Osteocyte (in vitro differentiated cells): ENCODE measurements at places on chromosomes 12 and 14. TPM values are rescaled to one million over a fixed set of nuclear protein-coding genes. Genes with fewer than 3 reads are reported as not detected.

Gene ASB2
- total RNA-seq, result 0.34 and 0.38 TPM in 2 replicates

Gene WNT1
- not detected in 2 replicates for total RNA-seq

Gene REM2
- total RNA-seq, result 0.18 and 0.35 TPM in 2 replicates

Gene GRIP1
- total RNA-seq, result 4.6 and 9.1 TPM in 2 replicates

Gene ERBB3
- total RNA-seq, result 0.97 and 1.2 TPM in 2 replicates

Gene KIF21A
- 3.8 and 3.9 TPM in 2 replicates for total RNA-seq

Gene CCDC196
- total RNA-seq, result not detected in 2 replicates

Gene SMIM41
- total RNA-seq, result not detected in 2 replicates

Gene KRT72
- not detected in 2 replicates for total RNA-seq

Gene RNF212B
- not detected in 2 replicates for total RNA-seq

Gene ZFHX2
- 3.8 and 5.7 TPM in 2 replicates for total RNA-seq

Gene SSPN
- 19.2 and 23.3 TPM in 2 replicates for total RNA-seq

Gene LBHD2
- total RNA-seq, result not detected in 2 replicates

Gene DPPA3
- total RNA-seq, result not detected in 2 replicates

DNA sequence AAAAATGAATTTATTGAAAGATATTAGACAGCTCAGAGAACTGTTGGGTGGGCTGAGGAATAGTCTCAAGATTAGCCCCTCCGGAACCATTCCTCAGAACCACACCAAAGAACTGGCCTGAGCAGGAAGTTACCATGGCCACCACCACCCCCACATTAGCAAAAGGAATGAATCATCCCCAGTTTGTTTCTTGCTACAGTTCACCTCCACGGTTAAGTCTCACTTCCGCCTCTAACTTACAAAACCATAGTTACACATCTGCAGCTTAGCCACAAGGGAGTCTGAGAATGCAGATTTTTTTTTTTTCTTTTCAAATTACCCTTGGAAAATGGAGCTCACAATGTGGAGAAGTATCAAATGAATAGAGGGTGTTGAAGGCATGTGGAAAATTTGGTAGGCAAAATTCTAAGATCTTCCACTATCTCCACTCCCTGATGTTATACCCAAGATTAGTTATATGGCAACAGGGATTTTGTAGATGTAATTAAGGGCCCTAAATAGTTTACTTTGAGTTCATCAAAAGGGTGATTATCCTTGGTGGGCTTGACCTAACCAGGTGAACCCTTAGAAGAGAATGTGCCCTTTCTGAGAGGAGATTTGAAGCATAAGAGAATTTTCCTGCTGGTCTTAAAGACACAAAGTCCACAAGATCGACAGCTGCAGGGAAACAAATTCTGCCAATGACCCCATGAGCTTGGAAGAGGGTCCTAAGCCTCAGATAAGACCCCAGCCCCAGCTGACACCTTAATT, 129.8 kb upstream of the KRR1 start:
- DNase-seq, result no peak

GRCh38 chr14:91108941-91109611, 4.8 kb upstream of the DGLUCY start:
- no peak for DNase-seq

DNA sequence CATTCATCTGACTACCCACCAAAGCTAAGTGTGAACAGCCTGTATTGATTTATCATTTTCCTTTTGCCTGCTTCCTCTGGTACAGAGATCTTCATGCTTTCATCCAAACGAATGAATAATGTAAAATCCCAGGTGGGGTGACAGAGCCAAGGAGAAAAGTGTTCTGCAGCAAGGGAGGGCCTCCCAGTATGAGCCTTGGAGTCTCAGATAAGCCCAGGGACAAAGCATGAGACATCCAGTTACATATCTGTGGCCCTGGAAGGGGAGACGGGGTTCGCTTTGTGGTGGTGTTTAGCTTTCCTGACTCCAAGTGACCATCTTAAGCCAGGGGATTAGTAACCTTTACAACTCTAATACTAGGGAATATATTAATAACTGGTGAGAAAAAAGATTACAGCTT, 177.1 kb downstream of the ETV6 start:
- no peak for DNase-seq

DNA sequence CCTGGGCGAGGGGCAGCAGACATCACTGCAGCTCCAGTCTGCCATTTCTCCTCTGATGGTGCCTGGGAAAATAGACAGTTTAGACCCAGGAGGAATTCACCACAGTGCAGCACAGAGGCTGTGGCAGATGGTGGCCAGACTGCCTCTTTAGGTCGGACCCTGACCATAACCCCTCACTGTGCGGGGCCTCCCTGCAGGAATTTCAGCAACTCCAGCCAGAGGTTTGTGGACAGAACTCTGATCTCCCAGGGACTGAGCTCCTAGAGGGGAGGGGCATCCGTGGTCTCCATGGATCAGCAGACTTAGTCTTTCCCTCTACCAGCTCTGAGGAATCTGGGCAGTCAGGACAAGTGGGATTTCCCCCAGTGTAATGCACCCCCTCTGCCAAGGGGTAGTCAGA, 106.5 kb downstream of the ZC3H14 start:
- no peak for DNase-seq

GRCh38 chr12:124842073-124842749, 21.5 kb downstream of the SCARB1 start:
- no peak for DNase-seq

DNA sequence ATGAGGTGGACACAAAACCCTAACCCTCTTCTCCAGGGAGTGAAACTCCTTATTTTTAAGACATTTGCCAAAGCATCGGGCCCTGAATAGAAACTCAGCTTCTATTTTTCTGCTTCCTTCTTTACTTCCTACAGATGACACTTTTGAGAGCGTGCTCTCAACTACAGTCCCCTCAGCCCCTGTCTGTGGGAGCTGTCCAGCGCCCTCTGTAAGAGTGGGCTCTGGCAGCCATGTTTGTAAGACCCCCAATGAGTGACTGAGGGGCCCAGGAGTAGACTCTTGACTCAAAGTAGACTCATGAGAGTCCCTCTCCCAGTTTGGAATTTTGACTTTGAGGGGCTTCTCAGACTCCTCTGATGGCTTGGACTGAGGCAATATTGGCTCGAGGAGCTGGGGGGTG, 25.5 kb upstream of the BATF start:
- no peak for DNase-seq

DNA sequence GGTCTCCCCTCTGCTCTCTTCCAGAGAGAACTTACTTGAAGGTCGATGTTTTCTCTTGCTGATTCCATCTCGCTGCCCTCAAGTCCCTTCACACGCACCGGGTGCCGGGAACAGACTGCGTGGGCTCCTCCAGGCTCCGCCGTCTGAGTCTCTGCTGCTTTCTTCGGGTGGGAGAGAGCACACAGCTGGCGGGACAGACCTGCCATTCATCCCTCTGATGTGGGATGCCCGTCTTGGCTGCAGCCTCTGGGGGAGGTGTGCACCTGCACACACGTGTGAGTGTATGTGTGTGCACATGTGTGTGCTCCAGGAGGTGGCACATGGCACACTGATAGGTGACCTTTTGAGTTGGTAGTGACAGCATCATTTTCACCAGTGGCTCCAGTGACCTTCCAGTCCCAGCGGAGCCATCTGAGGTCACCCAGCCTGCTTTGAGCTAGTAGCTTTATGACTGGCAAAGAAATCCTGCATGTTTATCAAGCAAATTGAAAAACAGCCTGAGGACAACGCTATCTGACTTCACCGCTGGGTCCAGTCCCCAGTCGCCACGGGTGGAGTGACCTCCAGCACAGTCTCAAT, at the start of gene NINJ2:
TSS of gene NINJ2 (minus strand) at position 153 of the 579 bp plus-strand sequence. CDS start at position 68, 85 bp downstream.
- DNase-seq, result no peak

GRCh38 chr12:103839609-103840461, 1.2 kb downstream of the NT5DC3 start:
- no peak for DNase-seq

GRCh38 chr12:102811110-102811737, 105.8 kb downstream of the PAH start:
- DNase-seq, result no peak

- DNase-seq, result no peak
Measured at GRCh38 chr14:75752086-75752485, 91.0 kb downstream of the TTLL5 start.

- no peak for DNase-seq
Measured at GRCh38 chr14:23319746-23320583, 1.3 kb upstream of the PABPN1 start.

DNA sequence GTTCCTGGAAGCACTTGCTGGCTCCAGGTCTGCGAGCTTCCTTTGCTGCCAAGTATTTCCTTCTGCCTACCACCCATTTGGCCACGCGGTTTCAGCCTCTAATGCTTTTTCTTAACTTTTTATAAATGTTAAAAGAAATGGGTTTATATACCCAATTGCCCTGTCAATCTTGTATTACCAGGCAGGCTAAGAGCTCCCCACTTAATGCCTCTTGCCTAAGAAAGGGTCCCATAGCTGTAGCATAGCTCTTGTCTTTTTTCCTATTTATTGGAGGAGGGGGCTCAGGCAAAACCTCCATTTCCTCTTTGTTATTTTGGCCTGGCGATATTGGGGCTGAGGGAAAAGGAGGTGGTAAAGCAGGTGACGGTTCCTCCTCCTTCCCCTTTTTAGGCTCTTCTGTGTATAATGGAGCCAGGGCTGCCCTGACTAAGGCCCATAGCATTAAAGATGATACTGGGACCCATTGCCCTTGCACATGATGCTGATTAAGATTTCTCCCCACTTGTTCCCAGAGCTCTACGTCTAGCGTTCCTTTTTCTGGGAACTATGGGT, 21.6 kb upstream of the BLTP3B start:
- no peak for DNase-seq

GRCh38 chr14:101505236-101505970, 55.9 kb upstream of the DIO3 start:
- DNase-seq, result no peak

DNA sequence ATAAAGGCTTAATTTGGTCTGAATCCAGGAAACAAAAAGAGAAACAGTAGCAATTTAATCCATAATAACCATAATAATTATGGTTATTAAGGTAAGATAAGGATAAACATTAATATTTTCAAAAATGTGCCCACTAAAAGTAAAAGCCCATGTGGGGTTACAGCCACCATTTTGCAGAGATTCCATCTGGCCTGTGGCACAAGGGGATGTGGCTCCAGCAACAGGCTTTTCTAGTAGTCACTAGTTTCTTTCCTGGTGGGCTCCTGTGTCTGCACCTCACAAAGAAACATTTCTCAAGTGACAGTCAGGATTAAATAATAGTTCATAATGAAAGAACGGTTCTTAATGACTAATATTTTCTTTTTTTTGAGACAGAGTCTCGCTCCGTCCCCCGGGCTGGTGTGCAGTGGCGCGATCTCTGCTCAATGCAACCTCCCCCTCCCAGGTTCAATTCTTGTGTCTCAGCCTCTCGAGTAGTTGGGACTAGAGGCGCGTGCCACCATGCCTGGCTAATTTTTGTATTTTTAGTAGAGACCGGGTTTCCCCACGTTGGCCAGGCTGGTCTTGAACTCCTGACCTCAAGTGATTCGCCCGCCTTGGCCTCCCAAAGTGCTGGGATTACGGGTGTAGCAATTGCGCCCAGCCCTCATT, 32.2 kb downstream of the GPR19 start:
- no peak for DNase-seq

GRCh38 chr12:57063991-57064685, 14.2 kb upstream of the MYO1A start:
- DNase-seq, result no peak

DNA sequence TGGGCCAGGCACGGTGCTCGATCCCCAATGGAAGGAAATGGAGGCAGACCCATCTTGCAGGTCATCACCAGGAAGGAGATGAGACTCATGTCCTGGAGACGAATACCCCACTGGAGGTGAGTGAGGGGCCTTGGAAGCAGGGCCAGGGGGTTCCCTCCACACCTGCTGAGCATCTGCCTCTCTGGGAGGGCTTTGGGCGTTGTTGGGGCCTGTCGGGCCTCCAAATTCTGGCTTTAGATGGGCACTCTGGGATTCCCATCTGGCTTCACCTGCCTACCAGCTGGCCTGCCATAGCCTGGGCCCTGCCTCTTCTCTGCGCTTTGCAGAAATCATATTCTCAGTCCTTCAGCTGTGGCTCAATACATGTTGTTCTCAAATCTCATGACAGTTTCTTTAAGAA, 13.9 kb downstream of the RTL1 start:
- no peak for DNase-seq

DNA sequence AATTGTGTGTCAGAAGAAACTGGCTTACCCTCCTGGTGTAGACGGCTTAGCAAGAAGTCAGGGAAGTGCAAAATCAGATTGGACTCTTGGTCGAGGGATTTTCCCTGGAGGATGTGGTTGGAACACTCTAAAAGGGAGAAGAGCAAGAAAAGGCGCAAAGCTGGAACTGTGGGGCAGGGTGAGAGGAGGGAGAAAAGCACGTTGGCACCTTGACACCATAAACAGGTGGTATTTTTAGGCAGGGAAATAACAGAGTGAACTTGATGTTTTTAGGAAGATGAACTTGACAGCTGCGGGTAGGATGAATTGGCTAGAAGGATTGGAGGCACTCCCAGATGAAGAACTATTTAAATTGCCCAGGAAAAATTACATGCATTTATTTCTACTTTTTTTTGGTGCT, 67.7 kb downstream of the HCAR2 start:
- no peak for DNase-seq

DNA sequence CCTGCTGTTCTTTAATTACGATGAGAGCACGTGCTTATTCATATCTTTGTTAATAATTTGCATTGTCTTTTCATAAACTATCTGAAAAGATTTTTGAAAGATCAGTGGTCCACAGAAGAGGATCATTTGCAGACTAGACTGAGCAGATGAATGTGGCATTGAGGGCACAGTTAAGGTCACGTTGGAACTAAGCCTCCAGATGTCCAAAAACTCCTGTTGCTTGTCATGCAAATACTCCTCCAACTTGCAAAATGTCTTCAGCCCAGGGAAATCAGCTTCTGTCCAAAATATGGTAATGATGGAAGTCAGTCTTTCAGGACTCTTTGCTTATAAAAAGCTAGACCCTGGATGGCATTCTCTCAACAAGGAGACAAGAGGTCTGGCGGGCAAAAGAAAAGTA, 201.6 kb upstream of the TMEM260 start:
- no peak for DNase-seq

DNA sequence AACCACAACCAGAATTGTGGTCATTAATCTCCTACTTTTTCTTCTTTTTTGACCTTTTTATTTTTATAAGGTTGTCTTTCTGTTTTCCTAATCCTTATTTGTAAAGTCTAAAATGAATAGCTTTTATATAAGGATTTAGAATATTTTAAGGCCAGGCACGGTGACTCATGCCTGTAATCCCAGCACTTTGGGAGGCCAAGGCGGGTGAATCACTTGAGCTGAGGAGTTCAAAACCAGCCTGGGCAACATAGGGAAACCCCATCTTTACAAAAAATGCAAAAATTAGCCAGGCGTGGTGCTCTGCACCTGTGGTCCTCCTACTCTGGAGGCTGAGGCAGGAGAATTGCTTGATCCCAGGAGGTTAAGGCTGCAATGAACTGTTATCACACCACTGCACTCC, 55.1 kb downstream of the IFT81 start:
- no peak for DNase-seq

- DNase-seq, result no peak
Measured at GRCh38 chr14:49036266-49036665, 549.9 kb downstream of the RPS29 start.
